T-helper 17 cell (primary cell): ENCODE measurements at places on chromosomes 11 and 22. TPM values are rescaled to one million over a fixed set of nuclear protein-coding genes. Genes with fewer than 3 reads are reported as not detected.

The SNX19 gene
- 67.3 TPM for total RNA-seq

The APOL6 gene
- 44.8 TPM for total RNA-seq

The KCNK4 gene
- 0.50 TPM for total RNA-seq

DNA sequence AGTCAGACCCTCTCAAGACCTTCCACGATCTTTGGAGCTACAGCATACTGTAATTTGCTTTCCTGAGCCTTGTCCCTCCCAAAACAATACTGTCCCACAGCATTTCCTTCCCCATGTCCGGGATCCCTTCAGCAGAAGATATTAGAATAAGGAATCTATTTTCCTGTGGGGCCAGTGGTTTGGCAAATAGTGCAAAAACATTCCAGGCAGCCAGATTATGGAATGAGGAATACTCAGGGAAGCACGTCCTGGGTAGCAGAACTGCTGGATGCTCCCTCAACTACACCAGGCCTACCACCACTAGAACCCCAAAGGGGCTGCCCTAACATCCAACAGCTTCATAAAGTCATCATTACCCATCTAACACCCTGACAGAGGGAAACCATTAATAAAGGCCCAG lies 61.5 kb downstream of the AAMDC start:
- DNase-seq: no peak

DNA sequence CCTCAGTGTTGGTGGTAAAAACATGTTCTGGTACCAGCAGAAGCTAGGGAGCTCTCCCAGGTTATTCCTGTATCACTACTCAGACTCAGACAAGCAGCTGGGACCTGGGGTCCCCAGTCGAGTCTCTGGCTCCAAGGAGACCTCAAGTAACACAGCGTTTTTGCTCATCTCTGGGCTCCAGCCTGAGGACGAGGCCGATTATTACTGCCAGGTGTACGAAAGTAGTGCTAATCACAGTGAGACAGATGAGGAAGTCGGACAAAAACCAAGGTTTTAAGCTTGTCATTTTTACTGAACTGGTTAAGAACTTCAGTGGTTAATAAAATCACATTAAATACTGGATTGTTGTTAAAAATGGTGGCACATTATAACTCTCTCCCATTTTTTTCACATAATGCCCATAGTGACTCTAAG lies 42.6 kb upstream of the VPREB1 start:
- no peak for DNase-seq

- DNase-seq: no peak
These were observed 21.3 kb downstream of the OR51F1 start for GRCh38 chr11:4748438-4748837.

- DNase-seq: no peak
These were observed 7.5 kb downstream of the GLB1L3 start for GRCh38 chr11:134283461-134284230.

DNA sequence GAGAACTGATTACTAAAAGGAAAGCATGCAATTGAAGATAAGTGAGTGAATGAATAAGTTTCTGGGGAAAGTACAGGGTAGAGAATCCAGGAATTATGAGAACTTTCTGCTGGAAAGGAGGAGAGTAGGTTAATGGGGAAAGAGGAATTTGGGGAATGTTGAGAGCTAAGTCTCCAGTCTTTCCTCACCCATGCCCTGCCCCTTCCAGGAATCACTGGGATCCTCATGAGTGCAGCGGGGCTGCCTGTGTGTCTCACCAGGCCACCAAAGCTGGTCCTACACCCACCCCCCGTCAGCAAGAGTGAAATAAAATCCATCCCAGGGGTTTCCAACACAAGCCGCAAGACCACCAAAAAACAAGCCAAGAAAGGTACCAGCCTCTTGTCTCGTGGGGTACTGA lies 17.0 kb downstream of the DTX4 start:
- DNase-seq: no peak

- no peak for DNase-seq
These were observed 21.9 kb upstream of the TMPRSS4 start for GRCh38 chr11:118054712-118055640.

GRCh38 chr11:46743693-46744339 lies 24.8 kb downstream of the F2 start:
- no peak for DNase-seq

GRCh38 chr11:122697636-122698167 lies 42.2 kb downstream of the UBASH3B start:
- DNase-seq: no peak

DNA sequence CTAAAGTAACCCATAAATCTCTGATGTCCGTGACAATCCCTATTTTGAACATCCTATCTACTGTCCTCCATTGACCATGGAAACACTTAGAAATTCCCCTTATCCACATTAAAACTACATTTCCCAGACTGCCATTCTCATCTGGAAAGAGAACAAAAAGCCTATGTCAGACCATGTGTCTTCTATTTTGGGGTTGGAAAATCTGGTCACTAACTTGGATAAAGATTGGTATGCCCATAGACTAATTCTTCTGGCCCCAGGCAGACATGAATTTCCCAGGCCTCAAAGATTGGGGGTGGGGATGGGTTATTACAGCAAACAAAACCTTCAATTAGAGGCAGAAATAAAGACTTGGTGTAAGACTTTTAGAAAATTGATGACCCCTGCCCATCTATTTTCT lies 30.9 kb upstream of the CREB3L1 start:
- no peak for DNase-seq
